Tibial artery (tissue), 4 donors: ENCODE measurements at places on chromosomes 13 and 19.

GRCh38 chr19:19101540-19101939, 36.7 kb downstream of the TMEM161A start:
- DNase-seq: no peak

DNA sequence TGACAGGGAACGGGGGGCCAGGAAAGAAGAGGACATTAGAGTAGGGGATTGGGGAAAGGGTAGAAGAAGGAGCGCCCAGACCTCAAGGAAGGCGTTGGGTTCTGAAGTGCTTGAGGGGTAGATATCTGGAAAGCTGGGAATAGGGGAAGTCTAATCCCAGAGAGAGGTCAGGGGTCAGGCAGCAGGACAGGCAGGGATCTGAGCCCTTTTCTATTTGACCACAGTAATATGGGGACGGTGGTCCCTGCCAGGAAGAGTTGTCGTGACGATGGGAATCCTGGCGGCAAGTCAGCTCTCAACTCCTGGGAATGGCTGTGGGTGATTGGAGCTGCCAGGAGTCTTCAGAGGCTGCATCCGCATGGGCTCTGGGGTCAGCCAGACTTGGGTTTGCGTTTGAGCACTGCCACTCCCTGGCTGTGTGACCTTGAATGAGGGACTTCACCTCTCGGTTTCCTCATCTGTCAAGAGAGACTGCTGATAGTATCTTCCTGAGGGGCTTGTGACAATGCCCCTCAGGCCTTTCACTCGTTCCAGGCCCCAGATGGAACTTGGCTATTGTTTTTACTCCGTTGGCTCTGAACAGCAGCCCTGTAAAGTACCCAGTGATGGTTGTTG, 1.3 kb downstream of the AP2A1 start:
- DNase-seq: no peak

DNA sequence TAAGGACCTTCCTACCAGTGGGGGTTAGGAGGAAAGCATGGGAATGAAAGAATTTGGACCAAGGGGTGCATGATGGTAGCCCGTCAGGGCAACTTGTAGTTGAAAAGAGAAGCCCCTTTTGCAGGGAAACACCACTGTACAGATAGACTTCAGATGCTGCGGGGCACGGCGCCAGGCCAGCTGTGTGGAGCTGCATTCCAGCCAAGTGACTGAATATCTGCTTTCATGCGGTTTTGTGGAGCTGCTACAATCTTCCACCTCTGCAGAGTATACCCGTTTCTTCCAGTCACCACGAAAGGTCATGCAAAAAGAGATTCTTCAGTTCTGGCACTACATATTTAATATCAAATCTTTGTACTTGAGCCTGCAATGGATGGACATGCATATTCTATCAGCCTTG, 104.7 kb downstream of the RGCC start:
- DNase-seq: no peak

DNA sequence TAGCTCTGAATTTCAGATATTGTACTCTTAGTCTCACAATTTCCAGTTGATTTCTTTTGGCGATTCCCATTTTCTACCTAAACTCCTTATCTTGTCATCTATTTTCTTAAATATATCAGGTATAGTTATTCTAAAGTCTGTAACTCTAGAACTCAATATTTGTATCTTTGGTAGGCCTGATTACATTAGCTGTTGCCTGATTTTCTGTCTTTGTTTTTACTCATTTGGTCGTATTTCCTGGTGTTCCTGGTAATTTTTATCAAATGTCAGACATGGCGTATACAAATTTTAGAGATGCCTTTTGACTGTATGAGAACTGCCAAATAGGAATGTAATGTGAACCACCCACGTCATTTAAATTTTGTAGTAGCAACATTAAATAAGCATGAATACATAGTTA, 266.7 kb downstream of the ZNF536 start:
- DNase-seq: no peak

- no peak for DNase-seq
Observed at GRCh38 chr13:46145135-46145534, 36.8 kb downstream of the LCP1 start.
